ENCODE measurements at places on chromosomes 5 and 9.
A peak's percentile ranks its signal among the peaks of the same experiment; 100 is the strongest.

GRCh38 chr5:96337048-96337781, 95.8 kb downstream of the PCSK1 start:
- no peak for DNase-seq

DNA sequence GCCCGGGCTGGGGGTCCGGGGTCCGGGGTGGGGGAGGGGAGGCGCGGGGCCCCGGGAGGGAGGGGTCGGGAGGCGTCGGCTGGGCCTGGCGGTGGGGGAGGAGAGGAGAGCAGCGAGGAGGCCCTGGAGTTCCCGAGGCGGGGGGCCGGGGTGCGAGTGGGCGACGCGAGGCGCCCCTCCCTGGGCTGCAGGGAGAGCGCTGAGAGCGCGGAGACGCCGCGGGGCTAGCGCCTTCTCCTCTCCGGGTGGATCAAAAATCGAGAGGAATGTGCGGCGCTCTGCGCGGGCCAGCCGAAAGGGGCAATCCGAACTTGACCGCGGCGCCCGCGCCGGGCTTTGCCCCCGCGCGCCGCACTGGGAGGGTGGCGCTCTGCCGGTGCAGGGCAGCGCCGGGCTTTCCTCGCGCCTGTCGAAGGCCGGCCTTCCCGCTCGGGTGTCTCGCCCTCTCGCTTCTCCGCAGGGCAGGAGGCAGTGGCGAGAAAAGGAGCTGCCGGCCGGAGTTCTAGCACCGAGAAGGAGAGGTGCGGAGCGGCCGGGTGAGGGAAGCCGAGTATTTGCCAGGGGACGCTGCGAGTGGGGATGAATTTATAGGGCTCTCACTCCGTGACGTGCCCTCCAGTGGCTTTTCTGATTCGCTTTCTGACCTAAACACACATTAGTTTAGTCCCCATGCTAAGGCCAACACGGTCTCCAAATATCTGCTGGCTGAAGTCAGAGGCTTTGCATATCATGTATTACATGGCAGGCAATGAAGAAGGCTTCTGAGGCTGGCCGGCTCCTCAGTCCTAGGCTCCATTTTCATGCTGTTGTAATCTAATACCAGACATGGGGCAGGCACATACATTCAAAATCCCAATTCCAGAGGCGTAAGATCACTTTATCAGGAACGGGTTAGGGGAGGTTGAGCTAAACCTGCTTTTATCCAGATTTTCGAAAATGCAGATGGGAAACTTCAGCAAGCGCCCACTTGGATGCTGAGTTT, 503 bp upstream of the GDNF start:
- DNase-seq, result no peak

- no peak for DNase-seq
Measured at GRCh38 chr5:80182809-80183580, 72.9 kb downstream of the SERINC5 start.

GRCh38 chr5:133373121-133373870, 239.0 kb downstream of the FSTL4 start:
- DNase-seq, result no peak

- DNase-seq, result no peak
Measured at GRCh38 chr5:45694255-45694814, 1.8 kb downstream of the HCN1 start.

DNA sequence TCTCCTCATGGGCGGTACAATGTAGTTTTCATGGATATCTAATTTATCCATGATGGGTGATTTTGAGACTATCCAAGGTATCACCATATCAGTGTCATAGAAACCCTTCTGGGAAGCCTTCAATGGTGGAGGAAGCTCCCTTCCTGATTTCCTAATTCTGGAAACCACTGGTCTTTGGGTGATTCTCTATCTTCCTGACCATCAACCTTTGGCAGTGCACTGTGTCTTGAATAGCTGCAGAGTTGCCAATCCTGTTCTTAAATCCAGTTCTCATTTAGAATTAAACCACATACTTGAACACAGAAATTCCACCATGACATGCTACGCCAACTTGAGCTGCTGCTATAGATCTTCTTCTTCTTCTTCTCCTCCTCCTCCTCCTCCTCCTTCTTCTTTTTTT, 161.7 kb upstream of the KLF9 start:
- DNase-seq, result no peak

GRCh38 chr9:70091572-70091971, 47.9 kb downstream of the MAMDC2 start:
- no peak for DNase-seq

- DNase-seq, result no peak
Measured at GRCh38 chr9:130766021-130766926, 68.8 kb upstream of the ABL1 start.

GRCh38 chr5:168851902-168852321, 272.7 kb upstream of the PANK3 start:
- DNase-seq, result no peak

- peak; percentile 44 for DNase-seq
Measured at GRCh38 chr5:110054240-110054639, 364.5 kb downstream of the MAN2A1 start.

DNA sequence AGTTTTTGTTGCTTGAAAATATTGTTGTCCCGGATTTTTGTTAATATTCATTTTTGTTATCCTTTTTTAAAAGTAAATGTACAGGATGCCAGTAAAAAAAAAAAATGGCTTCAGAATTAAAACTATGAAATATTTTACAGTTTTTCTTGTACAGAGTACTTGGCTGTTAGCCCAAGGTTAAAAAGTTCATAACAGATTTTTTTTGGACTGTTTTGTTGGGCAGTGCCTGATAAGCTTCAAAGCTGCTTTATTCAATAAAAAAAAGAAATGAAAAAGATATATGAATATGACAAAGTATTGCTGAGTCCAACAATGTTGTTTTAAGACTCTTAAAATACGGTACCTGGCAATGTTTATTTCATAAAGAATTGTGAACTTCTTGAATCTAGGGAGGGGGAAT, 82.9 kb downstream of the PIK3R1 start:
- DNase-seq, result no peak

DNA sequence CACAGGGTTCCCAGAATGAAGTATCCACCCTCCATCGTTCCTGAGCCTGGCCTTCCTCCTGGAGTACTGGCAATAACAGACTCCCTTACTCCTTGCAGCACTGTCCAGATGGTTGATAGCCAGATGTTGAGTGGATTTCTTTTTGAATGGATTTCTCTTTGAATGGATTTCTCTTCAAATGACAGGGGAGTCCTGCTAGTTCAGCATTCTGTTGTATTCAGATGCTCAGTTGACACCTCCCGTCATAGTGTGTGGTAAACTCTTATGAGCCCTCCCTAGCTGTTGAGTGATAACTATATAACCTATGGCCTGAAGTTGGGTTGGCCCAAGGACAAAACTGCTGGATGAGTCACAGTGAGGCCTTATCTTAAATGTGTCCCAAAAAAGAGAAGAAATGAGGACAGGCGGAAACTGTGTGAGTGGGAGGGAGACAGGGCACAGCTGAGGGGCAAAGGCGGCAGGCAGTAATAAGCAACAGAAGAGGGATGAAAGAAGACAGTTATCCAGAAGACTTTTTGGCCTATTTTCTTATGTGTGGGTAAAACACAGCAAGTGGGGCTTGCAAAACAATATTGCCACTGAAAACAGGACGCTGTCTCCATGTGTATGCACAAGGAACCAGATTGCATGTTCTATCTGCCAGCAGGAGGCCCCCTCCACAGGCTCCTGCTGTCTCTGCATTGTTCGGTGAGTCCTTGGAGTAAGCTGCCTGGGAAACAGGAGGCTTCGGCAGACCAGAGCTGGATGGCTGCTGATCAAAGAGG, 209.5 kb upstream of the S1PR3 start:
- no peak for DNase-seq

GRCh38 chr5:37015795-37016666, 139.5 kb downstream of the NIPBL start:
- DNase-seq, result no peak

DNA sequence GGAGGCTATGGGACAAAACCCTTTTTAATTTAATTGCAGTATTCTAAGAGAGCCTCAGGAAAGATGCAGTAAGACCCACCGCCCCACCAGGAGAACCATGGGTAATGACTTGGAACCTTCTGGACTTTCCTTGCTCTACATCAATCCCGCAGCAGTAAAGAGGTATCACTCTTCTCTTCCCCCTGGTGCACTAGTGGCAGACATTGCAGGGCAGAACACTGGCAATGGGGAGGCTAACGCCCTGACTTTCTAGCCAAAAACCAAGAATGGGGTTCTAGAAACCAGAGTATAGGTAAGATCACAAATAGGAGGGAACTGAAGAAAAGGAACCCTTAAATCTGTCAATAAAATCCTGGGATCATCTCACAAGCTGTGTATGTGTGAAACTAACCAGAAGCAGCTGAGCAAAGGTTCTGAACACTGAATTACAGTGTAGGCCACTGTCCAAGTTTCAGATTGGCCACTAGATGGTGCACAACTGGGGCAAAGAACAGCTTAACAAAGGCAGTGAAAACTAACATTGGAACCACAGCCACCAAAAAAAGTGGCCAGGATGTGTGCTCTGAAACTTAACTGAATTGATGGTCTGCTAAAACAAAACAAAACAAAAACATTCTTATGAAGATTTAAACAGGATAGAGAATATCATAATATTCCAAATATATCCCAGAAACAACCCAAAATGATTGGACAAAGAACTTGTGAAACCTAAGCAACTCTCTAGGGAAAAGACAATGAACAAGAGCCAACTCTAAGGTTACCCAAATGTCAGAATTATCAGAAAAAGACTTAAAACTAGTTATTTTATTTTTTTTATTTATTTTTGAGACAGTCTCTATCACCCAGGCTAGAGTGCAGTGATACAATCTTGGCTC, 6.6 kb upstream of the FAM151B start:
- peak; percentile 15 for DNase-seq

DNA sequence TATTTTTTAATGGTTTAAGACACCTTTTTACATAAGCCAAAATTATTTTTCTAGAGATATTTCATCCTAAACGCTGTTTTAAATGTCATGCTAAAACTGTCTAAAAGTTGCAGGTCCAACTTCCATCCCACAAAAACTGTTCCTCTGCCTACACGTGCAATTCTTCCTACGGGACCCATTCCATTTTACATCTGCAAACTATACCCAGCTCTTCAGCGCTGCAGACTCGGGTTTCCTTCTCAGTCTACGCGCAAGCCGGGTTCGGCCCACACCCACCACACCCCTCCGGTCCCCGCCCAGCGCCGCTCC, 8.7 kb downstream of the RANBP6 start:
- no peak for DNase-seq

DNA sequence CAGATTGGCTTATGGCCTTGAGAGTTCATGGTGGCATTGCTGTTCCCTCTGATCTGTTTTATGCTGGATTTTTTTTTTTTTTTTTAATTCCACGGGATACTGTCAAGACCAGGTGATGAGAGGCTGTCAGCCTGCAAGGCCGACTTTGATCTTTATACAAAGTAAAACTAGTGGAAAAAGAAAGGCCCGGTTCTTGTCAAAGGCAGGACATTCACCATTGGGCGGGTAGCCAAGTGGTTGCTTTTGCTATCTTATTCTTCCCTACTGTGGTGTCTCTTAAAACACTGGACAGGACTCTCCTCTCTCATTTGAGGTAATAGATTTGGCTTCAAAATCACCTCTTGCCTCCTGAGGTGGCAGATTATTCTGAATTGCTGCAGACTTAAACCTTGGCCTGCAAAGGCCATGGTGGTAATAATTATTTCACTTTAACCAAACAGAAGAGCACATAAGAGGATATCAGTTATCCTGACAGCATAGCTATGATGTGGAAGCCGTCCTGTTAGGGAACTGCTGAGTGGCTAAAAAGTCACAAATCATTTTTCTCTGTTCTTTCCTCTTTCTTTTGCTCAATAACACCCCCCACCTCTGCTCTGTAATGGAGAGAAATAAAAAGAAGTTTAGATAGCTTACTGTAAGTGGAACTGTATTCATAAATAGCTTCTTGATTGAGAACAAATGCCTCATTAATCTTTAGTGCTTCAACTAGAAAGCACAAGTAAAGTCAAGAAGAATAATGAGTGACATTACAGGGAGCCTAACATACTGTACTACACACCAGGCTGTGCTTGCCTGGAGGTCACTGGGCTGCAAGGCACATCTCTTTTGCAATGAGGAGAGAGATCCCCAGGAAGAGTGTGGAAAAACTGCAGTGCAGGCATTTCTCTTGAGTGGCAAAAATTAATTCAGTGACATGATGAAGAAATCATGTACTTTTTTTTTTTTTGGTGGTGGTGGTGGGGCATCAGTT, 275.6 kb downstream of the KDM4C start:
- DNase-seq, result no peak
